Stimulated activated CD8-positive, alpha-beta memory T cell treated with anti-CD3 and anti-CD28 coated beads, Interleukin-4, amount 100 ng/mL, for 1 hour (primary cell): ENCODE measurements at places on chromosomes 7 and 10.

DNA sequence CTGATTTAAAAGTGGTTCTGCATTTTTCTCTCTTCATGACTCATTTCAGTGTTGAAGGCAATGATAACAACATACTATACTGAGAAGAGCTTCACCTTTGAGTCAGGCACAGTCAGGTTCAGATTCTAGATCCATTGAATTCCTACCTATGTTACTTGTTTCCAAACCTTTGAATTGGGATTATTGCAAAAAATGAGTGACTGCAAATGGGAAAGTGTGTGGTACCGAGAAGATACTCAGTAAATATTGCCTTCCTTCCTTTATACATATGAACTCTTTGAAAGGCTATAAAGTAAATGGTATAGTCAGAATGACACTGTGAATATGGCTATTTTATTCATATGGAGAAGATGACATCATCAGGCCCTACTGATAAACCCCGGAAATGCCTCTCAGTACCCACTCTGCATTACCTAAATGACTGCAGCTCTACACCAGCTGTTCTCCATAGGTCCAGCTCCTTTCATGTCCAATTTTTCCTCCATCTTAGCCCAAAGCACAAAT, 66.7 kb upstream of the FGL2 start:
- DNase-seq, result no peak

GRCh38 chr10:6337382-6337781, 134.7 kb downstream of the PFKFB3 start:
- DNase-seq, result no peak

DNA sequence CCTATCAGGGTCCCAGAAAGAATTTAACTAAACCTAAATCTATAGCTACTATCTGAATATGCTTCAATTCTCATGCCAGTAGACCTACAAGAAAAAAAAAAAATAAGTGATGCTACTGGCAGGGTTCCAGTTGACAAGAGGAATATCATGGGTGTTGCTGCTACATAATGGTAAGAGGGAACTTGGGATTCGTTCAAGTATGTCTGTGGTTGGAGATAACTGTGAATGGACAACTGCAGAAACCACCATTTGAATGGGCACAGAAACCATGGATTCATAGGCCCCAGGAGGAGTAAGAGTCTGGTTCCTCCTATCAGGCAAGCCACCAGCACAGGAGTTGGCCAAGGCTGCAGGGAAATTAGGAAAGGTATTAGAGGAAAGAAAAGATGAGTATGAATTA, 287.6 kb upstream of the HGF start:
- DNase-seq, result no peak

GRCh38 chr7:25789701-25790640, 362.0 kb upstream of the NFE2L3 start:
- no peak for DNase-seq

GRCh38 chr10:130652964-130653578, 516.9 kb downstream of the GLRX3 start:
- no peak for DNase-seq
